ENCODE measurements at places on chromosomes 3 and 15.

GRCh38 chr15:89307046-89307587 lies 27.5 kb downstream of the POLG start:
- no peak for DNase-seq

GRCh38 chr15:66917904-66918448 lies 147.4 kb upstream of the SMAD3 start:
- DNase-seq, result no peak

- no peak for DNase-seq
These were observed 26.2 kb downstream of the LPP start for GRCh38 chr3:188180114-188180513.

GRCh38 chr15:32908135-32908801 lies 190.5 kb downstream of the GREM1 start:
- DNase-seq, result no peak

- no peak for DNase-seq
These were observed 17.2 kb downstream of the MYL3 start for GRCh38 chr3:46845860-46846623.

GRCh38 chr3:19945969-19946831 lies 697 bp upstream of the RAB5A start:
- DNase-seq, result no peak

DNA sequence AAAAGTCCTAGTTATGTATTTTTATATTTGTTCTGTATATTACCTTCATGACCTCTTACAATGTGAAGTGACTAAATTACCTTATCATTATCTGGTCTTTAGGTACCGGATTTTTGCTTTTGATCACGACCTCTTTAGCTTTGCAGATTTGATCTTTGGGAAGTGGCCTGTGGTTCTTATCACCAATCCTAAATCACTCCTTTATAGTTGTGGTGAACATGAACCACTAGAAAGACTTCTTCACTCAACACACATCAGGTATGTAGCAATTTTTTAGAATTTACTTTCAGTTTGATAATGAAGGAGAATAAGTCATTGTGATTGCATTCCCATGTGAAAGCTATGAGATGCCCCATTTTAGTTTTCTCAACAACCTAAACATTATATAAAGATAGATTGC lies 18.3 kb downstream of the TMEM62 start:
- no peak for DNase-seq

DNA sequence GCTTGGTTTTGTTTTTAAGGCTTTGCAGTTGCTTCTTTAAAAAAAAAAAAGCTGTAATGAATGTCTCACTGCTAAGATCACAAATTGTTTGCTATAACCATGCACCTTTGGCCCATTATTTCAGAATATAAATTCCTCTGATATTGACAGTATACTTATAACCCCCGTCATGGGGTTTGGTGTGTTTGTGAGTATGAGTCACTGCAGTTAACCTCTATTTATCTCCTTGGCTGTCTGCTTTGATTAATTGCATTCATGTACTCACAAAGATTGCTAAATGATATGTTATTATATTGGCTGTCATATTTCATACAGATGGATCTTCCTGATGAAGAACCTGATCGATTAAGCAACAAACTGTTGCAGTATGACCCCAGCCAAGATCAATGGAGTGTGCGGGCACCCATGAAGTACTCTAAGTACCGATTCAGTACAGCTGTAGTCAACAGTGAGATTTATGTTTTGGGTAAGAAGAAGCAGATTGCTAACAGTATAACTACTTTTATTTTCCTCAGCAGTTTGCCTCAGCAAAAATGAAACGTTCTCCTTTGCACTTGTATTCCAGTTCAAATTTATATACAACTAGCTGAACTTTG lies 14.9 kb downstream of the KBTBD12 start:
- no peak for DNase-seq

DNA sequence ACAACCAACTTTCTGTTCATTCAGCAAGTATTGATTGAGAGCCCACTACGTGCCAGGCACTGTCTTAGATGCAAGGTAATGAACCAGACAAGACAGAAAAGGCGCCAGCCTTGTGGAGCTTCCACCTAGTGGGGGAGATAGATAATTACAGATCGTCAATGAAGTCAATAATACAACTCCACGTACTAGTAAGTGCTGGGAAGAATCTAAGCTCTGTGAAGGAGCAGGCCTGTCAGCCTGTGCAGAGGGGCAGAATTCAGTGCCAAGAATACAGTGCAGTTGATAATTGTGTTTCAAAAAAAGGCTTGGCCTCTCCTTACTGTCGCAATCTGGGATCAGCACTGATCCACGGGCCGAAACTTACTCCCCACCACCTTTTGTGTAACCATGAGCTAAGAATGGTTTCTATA lies 186.3 kb downstream of the FEZF2 start:
- no peak for DNase-seq

DNA sequence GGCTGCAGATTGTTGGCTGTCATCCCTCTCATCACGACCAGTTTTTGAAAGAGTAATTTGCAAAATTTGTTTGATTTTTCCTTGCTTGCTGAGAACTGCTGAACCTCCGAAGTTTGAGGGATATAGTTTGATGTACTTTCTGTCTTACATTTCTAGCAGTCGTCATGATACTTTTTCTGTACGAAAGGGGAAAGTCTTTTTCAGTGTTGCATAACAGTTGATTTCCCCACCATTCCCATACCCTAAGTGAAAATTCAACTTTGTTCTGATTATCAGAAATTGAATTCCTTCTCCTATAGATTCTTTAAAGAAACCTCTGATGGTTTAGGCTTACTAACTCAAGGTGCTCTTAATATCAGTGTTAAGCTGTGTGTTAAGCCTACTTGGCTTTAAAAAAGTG lies 1.6 kb downstream of the PDE8A start:
- DNase-seq, result no peak

GRCh38 chr3:187713504-187713903 lies 11.1 kb upstream of the RTP2 start:
- DNase-seq, result no peak

DNA sequence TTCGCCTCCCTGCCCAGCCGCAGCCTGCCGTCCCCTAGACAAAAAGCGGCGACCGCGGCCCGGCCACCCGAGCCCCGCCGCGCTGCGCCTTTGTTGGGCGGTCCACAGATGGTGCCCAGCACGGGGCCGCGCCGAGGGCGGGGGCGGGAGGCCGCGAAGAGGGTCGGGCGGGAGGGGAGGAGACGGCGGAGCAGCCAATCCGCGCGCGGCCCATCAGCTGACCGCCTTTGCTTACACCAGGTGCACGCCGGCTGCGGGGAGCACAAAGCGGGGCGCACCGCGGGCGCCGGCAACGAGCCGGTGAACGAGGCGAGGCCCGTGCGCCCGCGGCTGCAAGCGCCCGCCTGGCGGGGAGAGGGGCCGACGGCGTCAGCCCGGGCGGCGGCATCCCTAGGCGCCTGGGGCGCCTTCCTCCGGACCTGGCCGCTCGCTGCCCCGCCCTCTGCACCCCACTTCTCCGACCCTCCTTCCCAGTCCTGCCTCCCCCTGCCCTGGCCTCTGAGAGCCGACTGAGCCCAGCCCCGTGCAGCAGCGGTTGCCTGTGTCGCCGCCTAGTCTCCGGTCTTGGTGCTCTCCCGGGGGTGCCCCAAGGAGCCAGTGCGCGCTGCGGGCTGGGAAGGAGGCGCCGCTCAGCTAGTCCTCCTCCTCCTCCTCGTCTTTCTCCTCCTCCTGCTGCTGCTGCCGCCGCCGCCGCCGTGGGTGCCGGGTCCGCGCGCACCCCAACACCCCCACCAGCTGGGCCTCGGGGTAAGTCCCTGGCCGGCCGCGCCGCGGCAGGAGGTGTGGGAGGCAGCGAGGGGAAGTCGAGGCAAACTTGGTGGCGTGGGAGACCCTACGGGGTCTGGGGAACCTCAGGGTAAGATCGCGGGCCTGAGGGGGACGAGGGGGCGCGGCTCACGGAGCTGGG lies at the start of gene LRRN1:
TSS of gene LRRN1 (plus strand) at position 259 of the 907 bp plus-strand sequence. CDS start 45,211 bp downstream, outside the sequence.
- DNase-seq, result no peak

DNA sequence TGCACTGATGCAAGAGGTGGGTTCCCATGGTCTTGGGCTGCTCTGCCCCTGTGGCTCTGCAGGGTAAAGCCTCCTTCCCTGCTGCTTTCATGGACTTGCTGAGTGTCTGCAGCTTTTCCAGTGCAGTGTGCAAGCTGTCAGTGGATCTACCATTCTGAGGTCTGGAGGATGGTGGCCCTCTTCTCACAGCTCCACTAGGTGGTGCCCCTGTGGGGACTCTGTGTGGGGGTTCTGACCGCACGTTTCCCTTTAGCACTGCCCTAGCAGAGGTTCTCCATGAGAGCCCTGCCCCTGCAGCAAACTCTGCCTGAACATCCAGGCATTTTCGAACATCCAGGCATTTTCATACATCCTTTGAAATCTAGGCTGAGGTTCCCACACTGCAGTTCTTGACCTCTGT lies 329.8 kb upstream of the NAALADL2 start:
- DNase-seq, result no peak

DNA sequence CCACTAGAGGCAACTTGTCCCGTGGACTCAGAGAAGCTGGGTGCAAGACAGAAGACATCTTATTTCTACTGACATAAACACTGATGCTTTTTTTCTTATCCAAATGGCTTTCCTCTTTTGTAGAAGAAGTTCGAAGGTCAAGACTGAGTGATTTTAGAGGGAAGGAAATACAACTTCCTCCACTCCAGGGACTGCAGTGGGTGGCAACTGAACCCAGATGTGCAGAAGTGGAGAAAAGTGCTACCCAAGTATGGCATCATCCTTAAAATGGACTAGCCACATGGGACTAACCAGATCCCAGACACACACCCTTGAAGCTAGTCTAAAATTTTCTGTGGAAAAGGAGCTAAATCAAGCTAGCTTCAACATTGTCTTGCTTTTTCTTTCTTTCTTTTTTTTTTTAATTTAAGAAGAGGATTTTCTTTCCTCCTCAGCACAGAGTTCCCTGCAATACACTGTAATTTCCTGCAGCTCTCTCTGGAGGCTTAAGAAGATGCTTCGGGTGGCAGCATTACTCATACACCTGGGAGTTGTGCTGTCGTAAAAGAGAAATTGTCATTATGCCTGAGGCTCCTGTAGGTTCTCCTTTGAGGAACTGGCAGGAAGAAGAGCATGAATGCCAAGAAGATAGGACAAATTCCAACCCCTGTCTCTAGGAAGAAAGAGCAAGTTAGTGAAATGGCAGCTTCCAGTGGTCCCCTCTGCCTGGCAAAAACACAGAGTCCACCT lies 3.8 kb upstream of the FRMD4B start:
- no peak for DNase-seq

DNA sequence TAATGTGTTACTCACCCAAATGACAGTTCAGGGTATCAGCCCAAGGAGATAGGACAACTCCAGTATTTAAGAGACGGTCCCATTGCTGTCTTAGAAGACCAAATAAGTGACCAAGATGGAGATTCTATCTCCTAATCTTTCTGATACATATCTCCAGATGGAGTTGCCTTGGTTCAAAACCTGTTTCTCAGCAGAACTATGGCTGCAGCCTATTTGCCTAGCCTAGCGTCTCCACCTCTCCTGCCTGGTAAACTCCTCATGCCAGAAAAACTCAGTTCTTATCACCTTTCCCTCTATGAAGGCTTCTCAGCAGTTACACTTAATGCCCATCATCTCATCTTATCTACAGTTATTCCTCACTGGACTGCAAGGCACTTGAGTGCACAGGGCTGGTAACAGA lies 1.2 kb upstream of the CSPG5 start:
- no peak for DNase-seq

DNA sequence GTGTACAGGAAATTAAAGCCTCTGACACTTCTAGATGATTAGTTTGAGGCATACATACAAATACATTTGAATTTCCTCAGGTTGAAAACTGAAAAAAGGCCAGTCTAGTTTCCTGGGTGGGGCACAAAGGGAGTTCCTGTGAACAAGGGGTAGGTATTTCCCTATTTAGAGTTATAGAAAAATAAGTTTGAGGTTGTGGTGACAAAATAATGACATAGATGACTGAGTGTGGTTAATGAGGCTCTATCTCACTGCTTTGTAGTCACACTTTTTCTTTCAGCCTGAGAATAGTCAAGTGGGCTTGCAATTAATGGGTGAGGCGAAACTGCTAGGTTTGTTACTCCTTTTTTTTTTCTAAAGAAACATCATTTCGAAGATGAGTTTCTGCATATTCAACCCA lies 4.3 kb downstream of the SLCO3A1 start:
- no peak for DNase-seq

DNA sequence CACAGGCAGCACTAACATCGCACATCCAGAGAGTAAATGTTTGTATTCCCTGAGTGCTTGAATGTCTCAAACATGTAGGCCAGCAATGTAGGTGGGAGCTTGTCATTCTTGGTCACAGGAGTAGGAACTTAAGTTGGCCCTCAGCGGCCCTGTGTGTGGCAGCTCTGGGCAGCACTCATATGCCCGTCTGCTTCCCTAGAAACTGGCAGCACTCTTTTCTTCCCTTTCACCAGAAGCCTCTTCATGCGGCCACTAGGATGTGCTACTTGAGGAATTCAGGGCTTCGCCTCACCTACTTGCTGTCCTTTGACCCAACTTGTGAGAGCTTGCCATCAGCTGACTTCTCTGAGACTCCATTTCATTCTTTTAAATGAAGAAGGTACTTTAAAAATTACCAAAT lies 69.5 kb downstream of the TIPARP start:
- no peak for DNase-seq

DNA sequence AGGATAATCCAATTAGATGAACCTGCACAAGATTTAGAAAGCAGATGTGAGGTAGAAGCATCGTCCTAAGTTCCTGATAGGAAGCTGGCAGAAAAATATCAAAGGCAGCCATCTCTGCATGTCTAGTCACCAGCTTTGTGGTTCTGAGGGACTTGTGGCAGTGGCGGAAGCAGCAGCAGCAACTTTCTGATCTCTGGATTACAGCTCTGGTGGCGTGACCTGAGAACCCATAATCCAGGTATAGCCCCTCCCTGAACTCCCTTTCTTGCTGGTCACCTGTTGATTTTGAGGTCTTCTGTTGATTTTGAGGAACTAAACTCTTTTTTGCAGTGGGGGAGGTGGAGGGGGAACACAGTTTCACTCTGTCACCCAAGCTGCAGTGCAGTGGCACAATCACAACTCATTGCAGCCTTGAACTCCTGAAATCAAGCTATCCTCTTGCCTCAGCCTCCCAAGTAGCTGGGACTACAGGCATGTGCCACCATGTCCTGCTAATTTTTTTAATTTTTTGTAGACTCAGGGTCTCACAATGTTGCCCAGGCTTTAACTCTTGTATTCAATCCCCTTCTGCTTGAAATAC lies 7.9 kb downstream of the FSIP1 start:
- DNase-seq, result no peak

DNA sequence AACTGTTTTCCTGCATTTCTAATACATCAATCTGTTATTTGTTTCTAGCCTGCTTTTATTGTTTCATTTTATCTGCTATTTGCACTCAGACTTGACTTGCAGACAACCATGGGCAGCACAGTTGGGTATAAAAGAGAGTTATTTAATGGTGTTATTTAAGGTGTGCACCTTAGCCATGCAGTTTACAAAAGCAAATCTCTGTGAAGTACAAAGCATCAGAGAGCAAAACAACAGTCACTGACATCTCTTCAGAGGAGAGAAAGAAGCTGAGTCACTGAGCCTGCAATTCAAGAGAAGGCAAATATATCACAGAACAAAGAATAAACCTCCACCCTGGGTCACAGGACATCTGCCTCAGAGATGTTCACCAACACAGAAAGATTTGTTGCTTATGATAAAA lies 255.9 kb upstream of the ICE2 start:
- DNase-seq, result no peak

Measured in cortex of kidney (tissue), 1 donor.